ENCODE measurements at places on chromosomes 12 and 14.

- no peak for DNase-seq
Measured at GRCh38 chr12:94863321-94864035, 140.0 kb downstream of the NDUFA12 start.

GRCh38 chr14:71703477-71703876 is 228.8 kb upstream of the RGS6 start:
- no peak for DNase-seq

GRCh38 chr14:45426685-45427282 is 173.8 kb upstream of the MIS18BP1 start:
- no peak for DNase-seq

DNA sequence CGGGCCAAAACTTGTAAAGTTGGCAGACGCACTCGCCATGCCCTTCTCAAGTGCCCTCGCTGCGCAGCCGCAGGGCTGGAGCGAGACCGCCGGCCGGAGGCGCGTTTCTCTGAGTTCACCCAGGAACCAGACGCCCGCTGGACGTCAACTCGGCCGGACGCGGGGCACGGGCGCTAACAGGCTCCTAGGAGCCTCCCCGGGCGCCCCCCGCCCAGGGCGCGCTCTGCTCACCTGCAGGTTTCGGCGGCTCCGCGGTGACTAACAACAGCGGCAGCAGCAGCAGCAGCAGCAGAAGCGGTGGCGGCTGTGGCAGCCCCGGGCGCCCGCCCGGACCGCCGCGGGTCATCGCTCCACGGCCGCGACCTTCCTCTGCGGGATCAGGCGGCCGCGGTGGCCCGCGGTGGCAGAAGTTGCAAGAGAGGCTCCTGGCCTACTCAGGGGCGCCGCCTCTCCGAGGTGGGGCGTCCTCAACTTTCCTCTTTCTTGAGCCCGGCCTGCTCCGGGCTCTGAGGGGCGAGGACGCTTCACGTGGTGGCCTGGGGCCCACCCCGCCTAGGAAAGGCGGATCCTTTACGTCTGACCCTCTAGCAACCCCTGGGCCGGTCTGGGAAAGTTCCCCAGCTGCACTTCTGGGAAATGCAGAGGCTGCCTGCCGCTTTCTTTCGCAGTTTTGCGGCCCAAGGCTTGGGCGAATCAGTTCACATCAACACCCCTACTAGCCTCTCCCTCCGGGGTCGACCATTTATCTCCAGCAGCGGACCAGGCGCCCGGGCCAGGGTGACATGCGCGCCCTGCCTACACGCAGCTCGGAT is at the start of gene PLBD1:
Gene PLBD1 (minus strand): TSS at position 533 of the 812 bp plus-strand sequence. CDS start 187 bp downstream, at position 346.
- peak; percentile 32 for DNase-seq

DNA sequence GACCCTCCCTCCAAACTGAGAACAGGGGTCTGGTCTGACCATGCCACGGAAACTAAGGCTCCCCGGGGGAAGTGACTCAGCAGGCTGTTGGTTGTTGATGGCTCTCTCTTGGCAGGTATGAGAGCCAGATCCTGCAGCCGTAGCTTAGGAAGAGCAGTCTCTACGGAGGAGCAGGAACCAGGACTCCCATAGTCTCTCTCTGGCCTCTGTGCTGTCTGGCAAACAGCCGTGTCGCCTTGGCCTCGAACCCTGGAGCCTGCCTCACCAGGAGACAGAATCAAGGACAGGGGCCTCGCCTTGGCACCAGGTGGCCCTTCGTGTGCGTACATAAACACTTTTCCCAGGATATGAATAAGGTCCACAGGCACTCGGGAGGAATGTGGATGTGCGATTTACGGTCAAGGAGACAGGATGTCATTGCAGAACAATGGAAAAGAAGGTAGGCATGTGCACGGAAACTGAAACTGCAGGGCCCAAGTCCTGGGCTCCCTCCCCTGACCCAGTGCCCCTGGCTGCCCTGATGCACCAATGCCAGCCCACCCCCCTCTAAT is 7.9 kb downstream of the VWF start:
- no peak for DNase-seq

- DNase-seq = no peak
Measured at GRCh38 chr14:35079742-35080141, 33.7 kb downstream of the FAM177A1 start.

GRCh38 chr14:72565917-72566316 is 328.0 kb downstream of the DPF3 start:
- DNase-seq = no peak
